ENCODE measurements at places on chromosomes 11 and 22.
A peak's percentile ranks its signal among the peaks of the same experiment; 100 is the strongest.

DNA sequence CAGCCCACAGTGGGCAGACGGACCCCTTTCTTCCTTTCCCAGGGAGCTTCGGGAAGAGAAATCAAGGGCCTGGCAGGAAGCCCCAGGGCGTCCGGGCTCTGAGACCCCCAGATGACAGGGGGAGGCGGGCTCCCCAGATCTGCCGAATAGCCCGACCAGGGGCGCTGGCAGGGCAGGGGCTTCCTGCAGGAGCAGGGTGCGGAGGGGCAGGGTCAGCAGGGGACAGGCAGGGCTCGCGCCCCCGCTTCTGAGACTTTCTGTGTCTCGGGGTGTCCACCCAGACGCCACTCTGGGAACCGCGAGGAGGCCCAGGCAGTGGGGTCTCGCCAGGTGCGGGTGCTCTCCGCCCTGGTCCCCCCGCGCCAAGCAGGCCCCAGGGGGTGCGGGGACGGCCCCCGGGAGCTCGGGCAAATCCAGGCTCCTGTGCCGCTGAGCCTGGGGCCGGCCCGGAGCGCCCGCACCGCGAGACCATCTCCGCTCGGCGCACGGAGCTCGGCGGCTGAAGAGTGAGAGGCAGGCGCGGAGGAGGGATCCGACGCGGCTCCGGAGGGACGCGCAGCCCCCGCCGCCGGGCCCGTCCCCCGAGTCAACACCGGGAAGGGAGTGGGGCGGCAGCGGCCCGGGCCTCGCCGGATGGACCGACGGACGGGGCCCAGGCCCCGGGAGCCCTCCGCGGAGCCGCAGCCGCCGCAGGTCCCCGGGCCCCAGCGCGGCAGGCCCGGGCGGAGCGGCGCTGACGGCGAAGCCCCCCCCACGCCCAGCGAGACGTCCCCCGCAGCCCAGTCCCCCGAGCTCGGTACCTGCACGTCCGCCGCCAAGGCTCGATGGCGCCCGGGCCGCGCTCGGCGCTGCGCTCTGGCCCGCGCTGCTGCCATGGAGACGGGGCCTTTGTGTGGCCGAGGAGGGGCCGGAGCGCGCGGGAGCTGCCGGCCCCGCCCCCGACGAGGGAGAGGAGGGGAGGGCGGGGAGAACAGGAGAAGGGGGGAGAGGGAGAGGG lies at the start of gene PLXNB2:
Gene PLXNB2, minus strand, starts transcription at position 894 of the 997 bp plus-strand sequence. CDS start 17,062 bp downstream, outside the sequence.
- no peak for DNase-seq

DNA sequence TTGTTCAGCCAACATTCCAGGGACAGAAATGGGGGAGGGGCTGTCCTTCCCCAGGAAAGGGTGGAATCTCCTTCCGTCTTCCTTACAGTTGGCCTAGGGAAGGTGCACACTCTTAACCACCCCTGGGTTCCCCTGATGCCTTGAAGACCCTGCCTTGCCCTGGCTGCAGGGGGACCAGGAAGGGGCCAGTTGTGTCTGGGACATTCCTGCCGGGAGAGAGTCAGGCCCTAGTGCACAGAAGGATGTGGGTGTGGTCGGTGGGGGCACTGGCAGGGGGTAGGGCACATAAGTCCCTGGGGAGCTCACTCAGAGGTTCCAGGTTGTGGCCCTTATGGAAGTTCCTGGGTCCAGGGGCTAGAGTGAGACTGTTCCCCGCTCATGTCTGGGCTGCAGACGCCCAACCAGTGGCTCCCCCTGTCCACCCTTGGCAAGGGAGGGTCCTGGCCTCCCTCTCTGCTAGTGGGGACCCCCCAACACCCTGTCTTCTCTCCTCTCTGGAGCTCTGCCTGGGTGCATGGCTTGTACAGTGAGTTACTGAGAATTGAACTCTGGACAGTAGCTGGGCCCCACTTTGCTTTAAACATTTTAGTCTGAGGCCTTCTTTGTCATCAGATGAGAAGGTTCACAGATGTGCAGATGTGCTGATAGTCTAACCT lies 2.0 kb upstream of the APOBEC3A start:
- DNase-seq = no peak

DNA sequence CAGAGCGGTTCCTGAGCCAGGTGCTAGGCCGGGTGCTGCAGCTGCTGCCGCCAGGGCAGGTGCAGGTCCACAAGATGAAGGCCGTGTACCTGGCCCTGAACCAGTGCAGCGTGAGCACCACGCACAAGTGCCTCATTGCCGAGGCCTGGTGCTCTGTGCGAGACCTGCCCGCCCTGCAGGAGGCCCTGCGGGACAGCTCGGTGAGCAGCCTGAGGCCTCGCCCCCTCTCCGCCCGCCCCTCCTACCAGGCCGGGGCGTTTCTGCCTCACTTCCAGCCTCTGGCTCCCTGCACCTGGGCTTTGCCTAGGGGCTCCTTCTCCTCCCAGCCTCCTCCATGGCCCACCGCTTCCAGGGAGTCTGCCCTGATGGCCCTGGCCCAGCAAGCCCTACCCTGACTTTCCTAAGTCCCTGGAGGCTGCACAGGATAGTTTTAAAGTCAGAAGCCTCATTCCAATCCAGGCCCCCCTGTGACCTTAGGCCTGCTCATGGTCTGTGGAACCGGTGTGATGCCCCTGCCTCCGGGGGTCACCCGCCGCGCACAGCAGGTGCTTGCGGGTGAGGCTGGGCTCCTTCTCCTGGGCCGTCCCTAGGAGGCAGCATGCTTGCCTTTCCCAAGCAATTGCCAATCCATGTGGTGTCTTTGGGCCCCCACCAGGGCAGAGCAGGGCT lies 5.5 kb downstream of the TCIRG1 start:
- no peak for DNase-seq

GRCh38 chr22:45638197-45638596 lies 33.4 kb upstream of the ATXN10 start:
- DNase-seq = no peak

DNA sequence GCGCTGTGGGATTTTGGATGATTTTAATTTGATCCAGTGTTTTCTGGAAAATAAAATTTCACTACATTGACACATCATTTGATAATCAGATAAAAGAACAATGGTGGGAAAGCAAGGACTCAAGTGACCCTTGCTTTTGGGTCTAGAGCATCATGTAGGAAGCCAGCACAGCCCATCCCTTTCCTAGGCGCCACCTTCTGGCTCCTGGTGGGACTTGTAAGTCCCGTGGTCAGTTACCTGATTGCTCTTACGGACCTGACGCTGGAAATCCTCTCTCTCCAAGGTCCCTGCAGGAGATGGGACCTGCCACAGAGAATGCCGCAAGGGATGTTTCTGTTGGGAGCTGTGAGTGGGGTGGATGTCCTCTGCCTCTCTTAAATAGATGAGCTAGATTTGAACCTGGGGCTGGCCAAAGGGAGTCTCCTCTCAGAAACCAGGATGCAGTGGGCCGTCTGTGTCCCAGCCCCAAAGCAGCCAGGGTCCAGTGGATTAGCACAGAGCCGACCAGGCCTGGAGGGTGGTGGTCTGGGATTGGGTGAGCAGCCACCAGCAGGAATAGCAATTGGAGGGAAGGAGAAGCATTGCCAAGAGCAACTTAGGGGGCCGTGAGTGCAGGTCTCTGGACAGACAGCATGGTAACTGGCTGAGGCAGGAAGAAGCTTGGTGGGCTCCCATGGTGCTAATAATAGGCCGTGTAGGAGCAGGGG lies 21.7 kb downstream of the TIMP3 start:
- no peak for DNase-seq

DNA sequence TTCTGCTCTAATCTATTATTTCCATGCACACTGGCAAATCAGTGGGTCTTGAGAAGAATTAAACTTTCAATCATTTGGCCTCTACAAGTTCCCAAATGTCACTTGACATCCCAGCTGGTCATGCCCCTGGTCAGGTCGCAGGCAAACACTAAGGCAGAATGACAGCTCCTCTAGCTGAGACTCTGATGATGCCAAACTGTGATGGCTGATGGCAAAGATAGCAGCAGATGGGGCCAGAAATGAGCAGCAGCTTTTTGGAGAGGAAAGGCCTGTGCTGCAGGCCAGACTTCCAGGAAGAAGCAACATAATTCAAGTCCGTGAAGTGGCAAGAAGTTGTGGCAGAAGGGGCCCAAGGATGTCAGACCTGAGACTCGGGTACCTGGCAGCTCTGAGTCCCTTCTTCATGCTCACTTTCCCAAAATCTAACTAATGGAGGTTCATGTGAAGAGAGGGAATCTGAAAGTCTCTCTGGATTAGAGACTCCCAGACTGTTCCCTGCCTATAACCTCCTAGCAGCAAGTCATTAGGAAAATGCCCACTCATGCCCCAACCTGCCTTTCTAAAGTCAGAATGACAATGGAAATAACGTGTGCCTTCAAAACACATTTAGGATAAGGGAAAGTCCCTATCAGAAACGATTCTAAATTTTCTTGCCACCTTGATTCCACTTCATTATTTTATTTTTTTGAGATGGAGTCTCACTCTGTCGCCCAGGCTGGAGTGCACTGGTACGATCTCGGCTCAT lies 9.4 kb upstream of the PMM1 start:
- no peak for DNase-seq

- no peak for DNase-seq
These were observed 196.1 kb upstream of the B3GAT1 start for GRCh38 chr11:134607963-134608750.

- no peak for DNase-seq
These were observed 1187.6 kb downstream of the BRD1 start for GRCh38 chr22:48639896-48640748.

GRCh38 chr22:40108396-40108795 lies 69.3 kb upstream of the TNRC6B start:
- DNase-seq = no peak

DNA sequence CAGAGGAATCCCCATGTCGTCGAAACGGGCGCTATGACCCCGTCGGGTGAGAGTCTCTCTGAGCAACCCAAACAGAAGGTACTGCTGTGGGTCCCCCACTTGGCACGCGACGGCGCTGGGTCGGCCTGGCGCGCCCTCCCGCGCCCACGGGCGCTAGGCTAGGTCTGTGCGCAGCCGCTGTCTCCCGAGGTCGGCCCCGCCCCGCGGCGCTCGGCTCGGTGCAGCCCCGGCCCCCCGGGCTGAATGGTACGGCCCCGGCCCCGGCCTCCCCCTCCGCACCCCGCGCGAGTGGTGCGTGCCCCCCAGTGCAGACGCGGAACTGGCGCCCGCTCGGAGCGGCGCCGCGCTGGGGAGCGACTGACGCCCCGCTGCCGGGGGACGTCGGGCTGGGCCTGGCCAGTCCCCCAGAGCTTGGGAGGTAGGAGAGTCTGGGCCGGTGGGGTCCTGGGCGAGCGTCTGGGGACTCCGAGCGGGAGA lies at the start of gene MADD:
Gene MADD, plus strand, starts transcription at position 305 of the 477 bp plus-strand sequence.
- DNase-seq = peak; percentile 83

GRCh38 chr11:17154409-17155159 lies 53.2 kb downstream of the PIK3C2A start:
- DNase-seq = no peak

GRCh38 chr22:23251445-23252093 lies 71.3 kb downstream of the BCR start:
- DNase-seq = no peak

DNA sequence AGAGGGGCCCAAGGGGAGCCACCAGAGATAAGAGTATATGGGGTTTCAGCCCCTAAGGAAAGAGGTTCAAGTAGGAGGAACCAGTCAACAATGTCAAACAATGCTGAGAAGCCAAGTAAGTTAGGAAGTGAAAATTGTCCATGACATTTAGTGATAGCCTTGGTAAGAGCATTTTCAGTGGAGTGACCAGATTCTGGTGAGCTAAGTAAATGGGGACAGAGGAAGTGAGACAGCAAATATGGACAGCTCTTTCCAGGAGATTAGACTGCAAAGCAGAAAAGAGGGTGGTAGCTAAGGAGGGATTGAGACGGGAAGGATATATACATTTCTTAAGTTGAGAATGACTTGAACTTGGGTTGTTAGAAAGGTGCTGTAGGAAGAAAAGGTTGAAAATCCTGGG lies 22.9 kb downstream of the POLD3 start:
- DNase-seq = no peak

DNA sequence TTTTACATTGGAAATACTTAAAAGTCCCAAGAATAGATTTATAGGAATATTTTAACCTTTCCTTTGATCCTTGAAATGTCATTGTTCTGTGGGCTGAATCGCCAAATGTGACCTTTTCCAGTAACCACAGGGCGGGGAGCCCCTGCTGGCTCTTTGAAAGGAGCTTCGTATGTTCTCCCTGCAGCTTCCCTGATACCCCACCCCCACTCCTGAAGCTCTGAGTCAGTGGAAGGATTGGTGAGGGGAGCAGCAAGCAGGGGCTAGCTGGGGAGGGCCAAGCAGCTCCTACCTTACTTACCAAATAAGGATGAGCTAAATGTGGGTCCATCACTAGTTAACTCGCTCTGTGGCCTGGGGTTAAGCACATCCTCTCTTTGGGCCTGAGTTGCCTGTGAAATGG lies 87.7 kb downstream of the CHST1 start:
- no peak for DNase-seq

- DNase-seq = no peak
These were observed 56.3 kb upstream of the PLET1 start for GRCh38 chr11:112316971-112317370.

DNA sequence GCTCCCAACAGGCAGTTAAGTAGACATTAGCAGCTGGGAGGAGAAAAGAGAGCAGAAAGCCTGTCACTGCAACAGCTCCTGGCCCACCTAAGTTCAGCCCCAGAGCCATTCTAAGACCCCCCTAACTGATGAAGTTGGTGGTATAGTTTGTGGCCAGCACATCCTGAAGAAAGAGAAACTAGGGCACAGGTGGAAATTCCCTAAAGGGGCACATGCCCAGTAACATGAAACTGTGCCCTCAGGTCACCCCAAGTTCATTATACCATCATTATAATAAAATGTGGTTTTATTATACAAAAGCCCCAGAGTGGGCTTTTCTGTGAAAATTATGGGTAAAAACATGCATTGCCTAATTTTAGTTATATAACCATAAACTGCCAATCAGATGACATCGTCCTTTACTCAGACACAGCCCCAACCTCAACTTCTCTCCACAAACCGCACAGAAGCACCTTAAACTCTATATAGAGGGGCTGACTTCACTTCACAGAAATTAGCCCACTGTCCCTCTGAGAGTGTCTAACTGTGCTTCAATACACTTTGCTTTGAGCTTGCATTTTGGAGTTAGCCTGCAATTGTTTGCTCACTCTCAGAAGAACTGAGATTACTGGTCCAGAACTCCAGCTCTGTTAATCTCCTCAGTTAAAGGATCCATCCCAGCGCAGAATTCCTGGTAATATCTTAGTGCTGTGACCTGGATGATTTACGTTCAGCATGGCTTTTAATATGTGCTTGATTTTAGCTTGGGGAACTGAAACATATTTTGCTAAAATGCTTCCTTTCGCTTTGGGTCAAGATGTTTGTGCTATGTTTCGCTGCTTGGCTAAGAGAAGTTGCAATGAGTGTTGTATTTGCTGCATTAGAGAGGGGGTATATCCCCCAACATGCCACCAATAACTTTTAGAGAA lies 1.8 kb upstream of the APOL3 start:
- no peak for DNase-seq

GRCh38 chr11:7595951-7596350 lies 77.3 kb downstream of the CYB5R2 start:
- no peak for DNase-seq

DNA sequence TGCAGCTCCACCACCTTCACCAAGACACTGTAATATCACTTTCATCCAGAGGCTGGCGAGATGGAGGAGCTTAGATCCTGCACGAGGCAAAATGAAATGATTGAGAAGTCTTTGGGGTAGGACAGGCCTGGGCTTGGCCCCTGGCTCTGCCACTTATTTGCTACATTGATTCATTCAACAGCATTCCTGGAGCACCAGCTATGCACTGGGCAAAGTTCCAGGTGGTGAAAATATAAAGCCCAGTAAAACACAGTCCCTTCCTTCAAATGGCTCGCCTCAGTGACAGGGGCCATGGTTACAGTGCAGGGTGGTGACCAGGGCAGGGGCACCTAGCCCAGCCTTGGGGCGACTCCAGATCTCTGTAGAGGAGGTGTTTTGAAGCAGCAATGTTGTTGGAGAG lies 19.7 kb downstream of the ALX4 start:
- DNase-seq = no peak
